Left ventricle myocardium inferior (tissue), 1 donor: ENCODE measurements at places on chromosomes 3 and 15. TPM values are rescaled to one million over a fixed set of nuclear protein-coding genes. Genes with fewer than 3 reads are reported as not detected.
A peak's percentile ranks its signal among the peaks of the same experiment; 100 is the strongest.

BCHE gene
- 2.3 TPM for total RNA-seq

FOXB1 gene
- total RNA-seq: not detected

MDFIC2 gene
- not detected for total RNA-seq

C2CD4B gene
- 1.9 TPM for total RNA-seq

SEC62 gene
- total RNA-seq: 76.5 TPM

U2SURP gene
- total RNA-seq: 43.7 TPM

FSIP1 gene
- 1.2 TPM for total RNA-seq

DNA sequence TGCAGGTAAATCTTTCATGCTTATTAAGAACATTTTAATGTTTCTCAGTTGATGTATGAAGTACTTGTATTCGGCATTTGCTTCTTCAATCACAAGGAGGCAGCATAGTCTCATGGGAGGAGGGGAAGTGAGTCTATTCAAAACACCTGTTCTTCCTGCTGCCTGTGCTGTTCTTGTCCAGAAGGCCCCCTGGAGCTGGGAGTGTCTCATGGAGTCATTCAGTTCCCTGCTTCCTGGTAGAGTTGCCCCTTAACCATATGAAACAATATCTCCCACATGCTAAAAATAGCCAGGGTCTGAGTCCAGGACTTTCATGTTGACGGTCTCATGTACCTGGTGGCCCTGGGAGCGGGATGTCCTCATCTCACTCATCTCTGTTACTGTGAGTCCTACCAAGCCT, 15.5 kb upstream of the PPP1R2 start:
- DNase-seq: no peak

GRCh38 chr3:101685870-101686307, 629 bp downstream of the RPL24 start:
- DNase-seq: no peak

DNA sequence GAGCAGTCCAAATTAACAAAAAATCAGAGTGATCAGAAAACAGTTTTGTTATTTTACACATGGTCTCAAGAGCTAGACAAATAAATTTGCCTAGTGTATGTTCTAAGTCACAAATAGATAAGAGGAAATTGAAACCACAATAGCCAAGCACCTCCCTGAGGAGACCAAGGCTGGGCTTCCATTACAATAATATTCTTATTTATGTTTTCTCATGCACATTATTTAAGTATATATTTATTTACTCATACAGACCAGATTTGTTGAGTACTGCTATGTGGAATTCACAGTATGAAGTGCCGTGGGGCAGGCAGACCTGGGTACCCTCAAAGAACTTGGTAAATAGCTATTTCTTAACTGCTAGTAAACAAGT, 242.3 kb upstream of the ICE2 start:
- no peak for DNase-seq

GRCh38 chr3:156795890-156796481, 30.2 kb upstream of the LEKR1 start:
- DNase-seq: no peak

DNA sequence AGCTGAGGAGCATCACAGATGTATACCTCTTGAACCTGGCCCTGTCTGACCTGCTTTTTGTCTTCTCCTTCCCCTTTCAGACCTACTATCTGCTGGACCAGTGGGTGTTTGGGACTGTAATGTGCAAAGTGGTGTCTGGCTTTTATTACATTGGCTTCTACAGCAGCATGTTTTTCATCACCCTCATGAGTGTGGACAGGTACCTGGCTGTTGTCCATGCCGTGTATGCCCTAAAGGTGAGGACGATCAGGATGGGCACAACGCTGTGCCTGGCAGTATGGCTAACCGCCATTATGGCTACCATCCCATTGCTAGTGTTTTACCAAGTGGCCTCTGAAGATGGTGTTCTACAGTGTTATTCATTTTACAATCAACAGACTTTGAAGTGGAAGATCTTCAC, 3.0 kb downstream of the CCR8 start:
- DNase-seq: peak; percentile 42

DNA sequence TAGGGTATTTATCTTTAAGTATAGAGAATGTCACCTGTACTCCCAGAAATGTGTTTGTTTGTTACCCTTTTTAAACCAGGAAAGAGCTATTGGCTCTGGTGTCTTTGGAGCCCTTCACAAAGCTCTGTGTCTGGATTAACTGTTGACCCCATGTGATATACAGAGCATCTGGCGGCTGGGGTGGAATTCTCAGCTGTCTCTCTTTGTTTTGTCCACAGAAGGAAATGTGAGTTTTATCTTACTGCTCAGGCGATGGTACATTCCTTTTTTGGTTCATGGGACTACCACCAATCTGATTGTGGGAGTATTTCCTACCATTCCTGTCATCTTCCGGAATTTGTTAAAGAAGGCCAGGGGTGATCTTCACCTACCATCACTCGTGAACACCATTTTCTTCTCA, 120.3 kb downstream of the AKAP13 start:
- DNase-seq: peak; percentile 36

DNA sequence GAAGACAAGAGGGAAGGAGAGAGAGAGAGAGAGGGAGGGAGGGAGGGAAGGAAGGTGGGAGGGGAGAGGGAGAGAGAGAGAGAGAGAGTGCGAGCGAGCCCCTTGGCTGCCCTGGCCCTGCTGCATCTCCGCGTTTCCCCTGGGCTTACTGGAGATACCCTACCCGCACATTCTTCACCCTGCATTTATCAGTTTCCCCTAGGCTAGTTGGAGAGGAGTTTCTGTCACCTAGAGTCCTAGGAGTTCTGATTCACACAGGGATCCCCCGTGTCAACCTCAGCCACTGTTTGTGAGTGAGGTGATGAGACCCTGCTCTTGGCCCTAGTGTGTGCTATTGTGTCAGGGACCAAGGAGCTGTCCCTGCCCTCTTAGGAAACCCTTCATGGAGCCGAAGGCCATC, 18.7 kb downstream of the BHLHE40 start:
- no peak for DNase-seq

GRCh38 chr3:41320953-41321641, 121.8 kb downstream of the CTNNB1 start:
- DNase-seq: no peak
